Urothelium cell line (cell line): ENCODE measurements at places on chromosomes 12 and 14.
A peak's percentile ranks its signal among the peaks of the same experiment; 100 is the strongest.

- no peak for DNase-seq
Observed at GRCh38 chr12:103317220-103317619, 178.5 kb downstream of the C12orf42 start.

DNA sequence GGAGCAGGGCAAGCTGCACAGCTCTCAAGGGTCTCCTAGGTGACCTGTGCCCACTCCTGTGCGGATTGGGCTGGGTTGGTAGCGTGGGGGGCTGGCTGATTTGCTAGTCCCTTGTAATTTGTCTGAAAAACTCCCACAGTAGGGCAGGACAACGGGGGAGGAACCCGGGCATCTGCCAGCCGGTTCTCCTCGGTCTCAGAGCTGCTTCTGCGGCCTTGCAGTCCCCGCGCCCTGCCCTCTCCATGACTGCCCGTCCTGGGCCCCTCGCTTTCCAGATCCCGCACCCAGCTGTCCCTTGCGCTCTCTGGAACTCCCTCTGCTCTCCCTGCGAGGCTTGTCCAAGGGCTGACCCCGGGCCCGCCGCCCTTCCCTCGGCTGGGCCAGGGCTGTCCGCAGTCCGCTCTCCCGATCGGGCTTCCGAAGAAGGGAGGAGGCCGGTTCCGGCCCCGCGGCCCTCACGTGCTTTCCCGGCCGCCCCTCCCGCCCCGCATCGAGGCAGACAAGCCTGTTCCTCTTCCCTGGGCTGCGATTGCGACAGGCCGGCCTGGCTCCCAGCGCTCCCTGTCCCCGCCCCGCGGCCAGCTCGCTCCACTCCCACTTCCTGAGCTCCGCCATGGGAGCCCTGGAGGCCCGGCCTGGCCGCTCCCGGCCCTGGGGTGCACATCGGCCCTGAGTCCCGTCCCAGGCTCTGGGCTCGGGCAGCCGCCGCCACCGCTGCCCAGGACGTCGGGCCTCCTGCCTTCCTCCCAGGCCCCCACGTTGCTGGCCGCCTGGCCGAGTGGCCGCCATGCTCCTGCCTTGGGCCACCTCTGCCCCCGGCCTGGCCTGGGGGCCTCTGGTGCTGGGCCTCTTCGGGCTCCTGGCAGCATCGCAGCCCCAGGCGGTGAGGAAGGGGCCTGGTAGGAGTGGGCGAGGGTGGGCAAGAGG is at the start of gene LTBR:
TSS of gene LTBR (plus strand) at position 591 of the 927 bp plus-strand sequence. CDS start at position 788, 197 bp downstream.
- peak; percentile 91 for DNase-seq

GRCh38 chr12:77599782-77600467 is 230.8 kb upstream of the NAV3 start:
- no peak for DNase-seq

DNA sequence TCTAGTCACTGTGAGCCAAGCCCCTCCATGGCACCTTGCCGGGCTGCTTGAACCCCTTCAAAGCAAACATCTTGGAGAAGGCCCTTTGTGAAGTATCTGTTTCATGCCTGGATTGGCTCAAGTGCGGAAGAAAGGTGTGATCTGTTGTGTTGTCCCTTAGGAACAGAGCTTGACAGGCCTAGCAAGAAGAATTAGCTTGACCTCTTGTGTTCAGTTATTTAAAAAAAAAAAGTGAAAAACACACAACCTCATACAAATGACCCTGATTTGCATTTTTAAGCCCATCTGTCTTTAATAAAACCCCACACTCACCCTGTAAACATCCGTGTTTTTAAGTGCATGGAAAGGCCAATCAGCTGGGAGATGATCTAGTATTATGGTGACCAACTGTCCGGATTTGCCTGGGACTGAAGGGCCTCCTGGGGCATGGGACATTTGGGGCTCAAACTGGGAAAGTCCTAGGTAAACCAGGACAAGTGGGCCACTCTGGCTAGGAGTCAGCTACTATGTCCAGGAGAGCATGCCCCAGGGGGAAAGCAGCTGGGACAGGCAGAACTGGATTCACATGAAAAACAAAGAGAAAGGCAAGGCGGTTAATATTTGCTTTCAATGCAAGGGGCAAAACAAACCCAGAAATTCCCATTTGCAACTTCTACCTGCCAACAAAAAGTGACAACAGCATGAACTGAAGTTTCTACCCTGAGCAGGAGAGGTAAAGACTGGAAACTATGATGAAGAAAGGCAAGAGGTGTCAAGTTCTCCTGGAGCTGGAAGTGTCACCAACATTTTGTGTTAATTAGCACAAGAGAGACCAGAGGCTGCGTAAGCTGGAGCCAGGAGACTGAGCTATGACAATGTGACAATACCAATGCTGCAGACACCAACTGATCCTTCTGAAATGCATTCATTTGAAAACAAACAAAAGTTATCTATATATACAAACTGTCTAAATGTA is 78.6 kb downstream of the CLMN start:
- no peak for DNase-seq

DNA sequence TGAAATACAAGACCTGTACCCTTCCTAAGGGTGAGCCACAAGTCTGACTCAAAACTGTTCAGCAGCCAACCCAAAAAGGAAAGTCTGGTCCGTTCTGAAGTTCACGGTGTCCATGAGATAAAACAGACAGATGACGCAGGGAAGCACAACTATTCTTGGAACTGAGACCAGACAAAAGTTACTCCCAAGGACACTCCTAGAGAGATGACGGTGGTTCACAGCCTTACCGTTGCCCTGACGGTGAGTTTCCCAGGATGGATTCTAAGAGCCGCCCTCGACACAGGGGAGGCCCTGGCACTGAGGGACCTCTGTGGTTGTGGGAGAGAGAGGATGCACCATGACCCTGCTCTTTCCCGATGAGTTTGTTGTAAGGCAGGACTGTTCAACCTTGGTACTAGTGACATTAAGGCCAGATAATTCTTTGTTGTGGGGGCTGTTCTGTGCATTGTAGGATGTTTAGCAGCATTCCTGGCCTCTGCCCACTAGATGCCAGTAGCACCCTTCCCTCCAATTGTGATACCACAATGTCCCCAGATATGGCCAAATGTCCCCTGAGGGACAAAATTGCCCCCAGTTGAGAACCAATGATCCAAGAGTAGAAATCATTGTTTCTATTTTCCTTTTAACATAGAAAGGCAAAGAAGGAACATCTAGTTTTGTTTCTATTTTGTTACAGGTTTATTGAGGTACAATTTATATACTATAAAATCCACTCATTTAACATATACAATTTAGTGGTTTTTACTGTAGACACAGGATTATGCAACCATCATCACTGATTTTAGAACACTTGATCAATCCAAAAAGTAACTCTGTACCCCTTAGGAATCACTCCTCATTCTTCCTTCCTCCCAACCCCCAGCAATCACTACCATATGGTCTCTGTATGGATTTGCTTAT is 23.0 kb downstream of the OR10P1 start:
- no peak for DNase-seq

GRCh38 chr12:16344269-16344668 is 3.2 kb upstream of the MGST1 start:
- no peak for DNase-seq
